ENCODE measurements at places on chromosomes 16 and 17.

- no peak for DNase-seq
These were observed 62.6 kb downstream of the AMFR start for GRCh38 chr16:56362706-56363105.

GRCh38 chr17:16091773-16092172, 92.1 kb downstream of the TTC19 start:
- DNase-seq: no peak

DNA sequence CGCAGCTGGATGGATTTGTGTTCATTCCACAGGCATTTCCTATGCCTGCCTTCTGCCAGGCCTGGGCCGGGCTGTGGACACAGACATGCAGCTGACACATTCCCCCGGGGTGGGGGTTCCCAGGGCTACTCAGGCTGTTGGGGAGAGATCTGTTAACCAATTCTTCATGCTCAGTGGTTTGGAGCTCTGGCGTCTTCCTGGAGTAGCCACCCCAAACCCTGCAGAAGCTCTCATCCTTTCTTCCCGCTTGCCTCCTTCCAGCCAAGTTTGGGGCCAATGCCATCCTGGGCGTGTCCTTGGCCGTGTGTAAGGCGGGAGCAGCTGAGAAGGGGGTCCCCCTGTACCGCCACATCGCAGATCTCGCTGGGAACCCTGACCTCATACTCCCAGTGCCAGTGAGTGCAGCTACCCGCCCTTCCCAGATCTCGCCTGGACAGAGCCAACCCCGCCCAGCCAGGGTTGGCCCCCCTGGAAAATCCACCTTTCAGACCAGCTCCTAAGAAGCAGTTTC, 2.6 kb downstream of the ENO3 start:
- no peak for DNase-seq

DNA sequence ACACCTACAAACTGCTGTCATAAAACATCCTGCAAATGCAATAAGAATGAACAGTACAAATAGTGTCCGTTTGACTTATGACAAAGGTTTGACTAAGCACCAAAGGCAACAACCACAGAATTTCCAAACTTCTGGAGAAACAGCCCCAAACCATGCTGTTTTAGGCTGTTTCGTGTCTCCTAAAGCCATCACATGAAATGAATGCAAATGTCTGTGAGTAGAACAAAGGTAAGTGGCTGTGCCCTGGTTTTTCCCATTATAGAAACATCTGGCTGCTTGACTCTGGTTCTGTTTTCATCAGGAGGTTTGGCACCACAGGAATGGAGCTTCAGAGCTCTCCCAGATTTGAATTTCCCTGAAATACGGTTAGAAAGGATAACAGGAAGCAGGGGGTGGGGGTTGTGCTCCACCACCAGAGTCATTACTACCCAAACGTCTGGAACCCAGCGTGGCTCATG, 4.6 kb upstream of the EMP2 start:
- DNase-seq: no peak

DNA sequence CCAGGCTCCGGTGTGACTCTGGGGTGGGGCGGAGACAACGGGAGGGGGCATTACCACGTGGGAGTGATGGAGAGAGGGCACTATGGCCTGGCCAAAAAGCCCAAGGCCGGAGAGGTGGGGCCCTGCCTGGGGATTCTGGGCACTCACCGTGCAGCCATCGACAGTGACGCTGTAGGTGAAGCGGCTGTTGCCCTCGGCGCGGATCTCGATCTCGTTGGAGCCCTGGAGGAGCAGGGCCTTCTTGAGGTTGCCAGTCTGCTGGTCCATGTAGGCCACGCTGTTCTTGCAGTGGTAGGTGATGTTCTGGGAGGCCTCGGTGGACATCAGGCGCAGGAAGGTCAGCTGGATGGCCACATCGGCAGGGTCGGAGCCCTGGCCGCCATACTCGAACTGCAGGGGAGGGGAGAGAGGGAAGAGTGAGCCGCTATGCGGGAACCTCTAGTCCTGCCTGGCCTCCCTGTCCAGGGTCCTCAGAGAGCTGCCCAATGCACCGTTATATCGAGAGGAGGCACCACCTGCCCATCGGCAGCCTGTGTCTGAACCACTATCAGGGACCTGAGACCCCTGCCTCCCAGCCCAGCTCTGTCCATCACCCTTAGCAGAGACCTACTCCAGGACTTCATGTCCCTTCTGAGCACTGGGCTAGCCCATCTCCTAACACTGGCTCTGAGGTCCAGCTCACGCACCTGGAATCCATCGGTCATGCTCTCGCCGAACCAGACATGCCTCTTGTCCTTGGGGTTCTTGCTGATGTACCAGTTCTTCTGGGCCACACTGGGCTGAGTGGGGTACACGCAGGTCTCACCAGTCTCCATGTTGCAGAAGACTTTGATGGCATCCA, 15.6 kb downstream of the COL1A1 start:
- no peak for DNase-seq

GRCh38 chr17:3751836-3752235, 28.1 kb downstream of the HASPIN start:
- DNase-seq: no peak

- no peak for DNase-seq
These were observed 61.5 kb downstream of the SLC39A11 start for GRCh38 chr17:73030995-73031394.

- peak; percentile 94 for DNase-seq
These were observed 2.6 kb downstream of the MXRA7 start for GRCh38 chr17:76707985-76708807.

- DNase-seq: no peak
These were observed 11.9 kb upstream of the AURKB start for GRCh38 chr17:8222380-8222629.

- DNase-seq: no peak
These were observed 75.5 kb downstream of the CMIP start for GRCh38 chr16:81520151-81520470.

DNA sequence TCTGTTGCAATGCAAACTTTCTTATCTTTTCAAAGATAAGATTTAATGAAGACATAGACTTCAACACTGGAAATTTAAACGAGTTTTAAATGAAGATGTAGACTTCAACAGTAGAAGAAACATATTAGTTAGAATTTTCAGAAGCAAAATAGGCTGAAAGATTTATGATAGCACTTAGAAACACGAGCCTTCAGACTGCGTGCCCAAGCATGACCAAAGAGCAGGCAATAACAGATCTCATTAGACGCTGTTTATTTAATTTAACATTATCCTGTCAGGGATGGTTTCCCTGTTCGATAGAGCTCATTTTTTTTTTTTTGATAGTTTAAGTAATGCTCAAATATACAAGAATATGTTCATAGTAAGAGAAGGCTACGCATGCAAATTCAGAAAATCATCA, 604.7 kb upstream of the SOX9 start:
- DNase-seq: no peak

DNA sequence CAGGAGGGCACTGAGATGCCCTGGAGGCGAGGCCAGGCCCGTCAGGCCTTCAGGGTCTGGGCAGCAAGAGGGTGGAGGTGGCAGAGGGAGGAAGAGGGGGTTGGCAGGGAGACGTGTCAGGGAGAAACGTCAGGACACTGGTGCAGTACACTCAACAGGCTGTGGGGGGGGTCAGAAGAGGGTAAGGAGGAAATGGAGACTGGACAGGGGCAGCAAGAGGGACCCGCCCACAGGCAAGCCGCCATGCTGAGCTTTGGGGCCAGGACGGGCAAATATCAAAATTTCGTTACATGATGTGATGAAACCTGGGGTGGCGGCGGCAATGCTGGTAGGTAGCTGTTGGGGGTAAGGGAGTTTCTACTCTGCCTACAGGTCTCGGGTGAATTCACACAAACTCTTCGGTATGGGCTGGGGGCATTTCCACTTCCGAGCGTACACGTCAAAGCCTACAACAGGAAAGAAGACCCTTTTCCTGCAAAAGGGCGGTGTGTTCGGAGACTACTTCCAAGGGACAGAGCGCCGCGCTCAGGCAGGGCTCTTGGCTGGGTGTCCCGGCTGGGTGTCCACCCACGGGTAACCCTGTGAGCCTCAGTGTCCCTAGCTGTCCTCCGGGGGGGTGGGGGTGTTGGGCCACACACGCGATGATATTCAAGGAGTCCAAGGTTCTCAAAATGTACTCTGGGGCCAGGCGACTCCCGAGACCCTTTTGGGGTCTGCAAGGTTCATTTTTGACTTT, 43.3 kb upstream of the ATP2A3 start:
- no peak for DNase-seq

- DNase-seq: no peak
These were observed 58.1 kb upstream of the CBFA2T3 start for GRCh38 chr16:89034971-89035668.

DNA sequence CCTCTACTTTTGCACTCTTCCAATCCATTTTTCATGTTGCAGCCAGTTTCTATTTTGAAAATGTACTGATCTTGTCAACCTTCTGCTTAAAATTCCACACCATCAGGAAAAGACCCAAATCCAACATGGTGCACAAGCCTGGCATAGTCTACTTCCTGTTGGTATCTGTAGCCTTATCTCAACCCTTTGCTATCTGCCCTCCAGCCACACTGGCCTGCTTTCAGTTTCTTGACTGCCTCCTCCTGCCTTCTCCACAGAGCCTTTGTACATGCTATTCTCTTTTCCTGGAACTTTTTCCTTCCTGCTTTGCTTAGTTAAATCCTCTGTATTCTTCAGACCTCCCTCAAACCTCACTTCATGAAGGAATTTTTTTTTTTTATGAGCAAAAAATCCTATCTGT, 31.5 kb downstream of the NLRP1 start:
- no peak for DNase-seq

GRCh38 chr17:38693700-38694329, 11.3 kb upstream of the MLLT6 start:
- DNase-seq: no peak

- DNase-seq: no peak
These were observed 8.0 kb upstream of the KRT23 start for GRCh38 chr17:40945414-40945813.

DNA sequence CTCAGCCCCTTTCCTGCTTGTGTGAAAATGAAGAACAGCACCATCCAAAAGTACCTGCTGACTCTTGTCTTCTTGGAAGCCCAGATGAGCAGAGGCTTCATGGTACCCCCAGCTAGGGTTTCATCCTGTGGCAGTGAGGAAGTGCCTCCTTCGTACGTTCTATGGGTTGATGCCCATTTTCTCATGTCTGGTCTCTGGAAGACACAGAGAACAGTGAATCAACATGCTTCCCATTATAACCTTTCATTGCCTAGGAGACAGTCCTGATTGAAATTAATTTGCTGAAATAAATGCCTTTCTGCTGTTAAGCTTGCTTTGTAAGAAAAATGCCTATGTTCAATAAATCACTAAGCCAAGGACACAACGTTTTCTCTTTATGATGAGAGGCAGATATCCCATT, 36.5 kb downstream of the RCVRN start:
- no peak for DNase-seq

DNA sequence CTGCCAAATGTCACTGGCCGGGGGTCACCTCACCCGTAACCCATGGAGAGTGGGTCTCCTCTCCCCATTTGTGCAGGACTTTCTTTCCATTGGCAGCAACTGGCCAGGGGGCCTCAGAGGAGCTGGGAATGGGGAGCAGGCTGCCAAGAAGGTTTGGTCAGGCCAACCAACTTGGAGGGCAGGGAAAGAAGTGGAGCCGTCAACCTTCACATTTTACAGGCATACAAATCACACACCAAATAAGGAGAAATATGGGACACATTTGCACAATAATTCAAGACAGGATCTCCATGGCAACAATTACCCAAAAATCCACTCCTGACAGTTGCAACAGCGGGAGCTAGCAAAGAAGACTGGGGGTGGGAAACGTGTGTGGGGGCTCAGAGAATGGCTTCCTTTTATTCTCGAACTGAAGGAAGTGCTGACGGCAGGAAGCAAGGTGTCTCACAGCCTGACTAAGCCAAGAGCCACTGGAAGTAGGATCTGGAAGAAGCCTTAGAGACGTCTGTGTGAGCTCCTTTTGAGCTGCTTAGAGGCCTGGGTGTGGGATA, 20.9 kb downstream of the RPRML start:
- DNase-seq: no peak

DNA sequence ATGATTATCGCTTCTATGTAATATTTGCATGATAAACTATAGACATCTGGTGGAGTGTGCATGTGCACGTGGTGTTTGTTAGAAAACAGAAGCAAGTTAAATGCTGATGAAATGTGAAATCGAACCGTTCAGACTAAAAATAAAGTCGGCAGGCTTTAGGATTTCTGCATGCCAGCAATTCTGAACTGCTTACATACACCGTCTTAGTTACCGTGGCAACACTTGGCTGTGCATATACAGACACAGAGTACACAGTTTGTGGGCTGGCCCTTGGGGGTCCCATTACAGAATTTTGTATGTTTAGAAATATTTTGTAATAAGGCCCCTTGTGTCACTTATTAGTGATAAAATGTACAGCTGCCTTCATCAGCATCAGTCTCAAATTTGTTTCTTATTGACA, 605.5 kb downstream of the RBFOX1 start:
- DNase-seq: no peak

DNA sequence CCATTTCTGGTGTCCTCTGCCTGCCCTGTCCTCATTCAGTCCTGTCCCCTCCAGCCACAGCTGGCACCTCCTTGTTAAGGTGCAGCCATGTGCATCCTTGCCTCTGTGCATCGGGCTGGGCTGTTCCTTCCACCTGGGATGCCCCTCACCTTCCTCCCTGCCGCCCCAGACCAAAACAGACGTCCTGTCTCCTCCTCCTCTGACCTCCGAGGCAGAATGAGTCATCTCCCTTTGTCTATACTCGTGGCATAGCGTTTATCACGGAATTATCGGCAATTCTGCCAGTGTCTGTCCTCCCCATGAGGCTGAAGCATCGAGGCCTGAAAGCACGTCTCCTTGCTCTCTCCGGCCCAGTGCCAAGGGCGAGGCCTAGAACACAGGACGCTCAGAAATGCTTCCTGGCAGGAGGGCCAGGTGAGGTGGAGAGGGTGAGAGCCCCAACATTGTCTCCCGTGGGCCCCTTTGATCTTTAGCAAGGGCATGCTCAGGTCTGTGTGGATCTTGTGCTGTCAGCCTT, 4.6 kb downstream of the RAI1 start:
- no peak for DNase-seq

DNA sequence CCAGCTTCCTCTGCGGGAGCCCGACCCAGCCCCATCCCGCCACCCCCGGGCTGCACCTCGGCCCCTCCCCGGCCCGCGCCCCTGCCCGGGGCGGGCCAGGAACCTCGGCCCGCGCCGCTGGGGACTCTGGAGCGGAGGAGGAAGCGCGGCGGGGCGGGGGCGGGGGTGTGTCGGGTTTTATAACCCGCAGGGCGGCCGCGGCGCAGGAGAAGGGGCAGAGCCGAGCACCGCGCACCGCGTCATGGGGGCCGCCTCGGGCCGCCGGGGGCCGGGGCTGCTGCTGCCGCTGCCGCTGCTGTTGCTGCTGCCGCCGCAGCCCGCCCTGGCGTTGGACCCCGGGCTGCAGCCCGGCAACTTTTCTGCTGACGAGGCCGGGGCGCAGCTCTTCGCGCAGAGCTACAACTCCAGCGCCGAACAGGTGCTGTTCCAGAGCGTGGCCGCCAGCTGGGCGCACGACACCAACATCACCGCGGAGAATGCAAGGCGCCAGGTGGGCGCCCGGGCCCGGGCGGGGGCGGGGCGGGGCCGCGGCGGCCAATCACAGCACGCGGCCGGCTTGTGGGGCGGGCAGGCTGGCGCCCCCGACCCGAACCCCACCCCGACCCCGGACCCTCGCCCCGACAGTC, at the start of gene ACE:
Gene ACE (plus strand): TSS at position 208 of the 626 bp plus-strand sequence. CDS start 34 bp downstream, at position 242.
- peak; percentile 88 for DNase-seq
